Hindlimb muscle (tissue), 1 donor: ENCODE measurements at places on chromosomes 13 and 19.

DNA sequence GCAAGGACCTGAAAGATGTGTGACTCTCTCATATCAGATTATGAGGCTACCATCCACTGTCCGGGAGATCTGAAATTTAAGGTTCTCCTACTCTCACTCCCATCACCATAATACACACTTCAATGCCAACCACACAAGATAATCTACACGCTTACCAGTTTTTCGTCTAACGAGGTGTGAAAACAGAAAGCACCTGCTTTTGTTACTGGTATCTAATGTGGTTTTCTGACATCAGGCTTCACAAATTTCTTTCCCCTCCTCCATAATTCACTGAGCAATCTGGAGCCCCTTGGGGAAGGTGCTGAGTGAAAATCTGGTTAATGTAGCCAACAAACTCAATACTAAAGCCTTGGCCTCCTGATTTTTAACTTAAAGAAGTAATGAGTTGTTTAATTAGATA, 10.1 kb upstream of the LRCH1 start:
- no peak for DNase-seq

DNA sequence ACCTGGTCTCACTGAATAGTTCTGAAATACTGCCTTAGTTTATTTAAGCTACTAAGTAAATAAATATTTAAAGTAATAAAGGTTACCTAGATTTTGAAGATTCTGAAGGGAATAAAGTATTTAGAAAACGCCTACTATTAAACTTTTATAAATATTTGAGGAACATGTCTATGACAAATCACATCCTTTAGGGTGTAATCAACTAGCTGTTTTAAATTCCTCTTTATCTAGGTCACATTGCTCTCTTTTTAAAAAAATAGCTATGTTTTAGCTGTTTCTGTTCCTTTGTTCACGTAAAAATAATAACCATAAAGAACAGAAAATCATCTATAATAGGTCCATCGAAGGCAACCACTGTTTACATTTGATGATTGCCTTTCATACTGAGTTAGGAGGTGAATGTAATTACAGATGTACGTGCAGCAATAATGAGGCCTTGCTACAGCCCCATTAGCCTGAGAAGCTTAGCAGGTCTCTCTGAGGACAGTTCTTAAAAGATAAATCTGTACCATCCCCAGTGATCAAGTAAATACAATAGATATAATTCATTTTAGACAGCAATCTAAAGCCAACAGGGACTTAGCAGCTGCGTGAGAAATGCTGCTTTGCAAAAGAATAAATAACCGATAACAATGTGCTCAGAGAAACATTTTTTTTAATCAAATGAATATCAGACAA, 449.5 kb downstream of the LIG4 start:
- no peak for DNase-seq

- no peak for DNase-seq
These were observed 1531.7 kb upstream of the SPRY2 start for GRCh38 chr13:81872581-81872980.

DNA sequence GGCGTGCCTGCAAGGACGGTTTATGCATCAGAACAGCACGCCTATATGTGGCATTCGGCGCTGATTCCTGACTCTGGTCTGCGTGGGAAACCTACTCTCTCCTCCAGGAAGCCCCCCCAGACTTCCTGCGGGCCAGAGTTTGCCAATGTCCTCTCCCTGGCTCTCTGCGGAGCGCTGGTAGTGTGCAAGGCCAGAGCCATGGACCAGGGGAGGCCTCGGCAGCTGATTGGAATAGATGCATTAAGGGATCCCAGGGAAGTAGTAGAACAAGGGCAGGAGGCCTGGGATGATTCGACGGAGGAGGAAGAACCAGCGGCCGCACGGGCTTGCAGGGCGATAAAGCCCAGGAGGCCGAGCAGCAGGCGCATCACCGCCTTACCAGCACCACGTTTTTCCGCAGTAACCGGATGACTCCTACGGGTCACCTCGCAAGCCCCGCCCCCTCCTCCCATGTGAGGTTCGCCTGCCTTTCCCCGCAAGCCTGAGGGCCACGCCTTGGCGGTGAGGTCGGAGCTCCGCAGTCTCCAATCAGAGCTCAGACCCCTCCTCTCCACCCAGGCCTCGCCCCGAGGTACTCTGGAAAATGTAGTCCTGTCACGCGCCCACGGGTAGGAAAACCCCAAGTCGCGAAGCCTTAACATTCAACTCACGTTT, 5.0 kb downstream of the CLEC11A start:
- peak; percentile 70 for DNase-seq

DNA sequence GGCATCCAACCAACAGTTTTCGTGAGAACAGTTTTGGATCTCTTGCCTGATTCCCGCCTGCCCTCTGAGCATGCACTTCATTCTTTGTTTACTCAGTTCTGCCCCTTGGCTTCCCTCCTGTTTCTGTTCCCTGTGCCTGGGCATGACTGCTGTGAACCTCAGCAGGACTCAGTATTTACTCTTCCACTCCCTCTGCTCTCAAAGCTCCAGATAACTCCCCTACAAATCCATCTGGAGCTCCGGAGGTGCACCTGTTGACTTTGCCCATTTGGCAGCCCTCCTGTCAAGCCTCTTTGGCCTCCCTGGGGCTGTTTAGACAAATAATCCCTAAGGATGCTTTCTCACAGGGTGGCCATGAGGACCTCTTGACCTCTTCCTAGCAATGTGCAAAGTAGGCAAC, 34.2 kb upstream of the ARGLU1 start:
- DNase-seq = no peak

- DNase-seq = no peak
These were observed 19.8 kb downstream of the COL4A1 start for GRCh38 chr13:110286833-110287819.

DNA sequence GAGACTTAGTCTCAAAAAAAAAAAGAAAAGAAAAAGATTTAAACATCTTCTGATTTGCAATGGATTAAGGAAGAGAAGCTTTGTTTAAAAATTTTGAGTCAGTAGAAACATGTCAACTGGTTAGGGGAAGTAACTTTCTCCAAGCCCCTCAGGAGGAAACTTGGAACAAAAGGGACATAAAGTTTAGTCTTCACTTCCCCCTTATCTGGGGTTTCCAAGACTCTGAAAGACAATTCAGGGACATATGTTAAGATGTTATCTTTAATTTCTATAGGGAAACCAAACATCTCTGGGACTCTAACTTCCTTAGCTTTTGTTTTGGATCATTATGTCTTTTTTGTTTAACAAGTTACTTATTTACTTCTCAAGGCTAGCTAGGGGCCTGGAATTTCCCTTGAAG, 20.1 kb upstream of the MRI1 start:
- no peak for DNase-seq

- DNase-seq = peak; percentile 67
These were observed 12.6 kb downstream of the XRCC1 start for GRCh38 chr19:43562698-43563241.

- DNase-seq = peak; percentile 75
These were observed 190.9 kb upstream of the KLF12 start for GRCh38 chr13:74325106-74325505.

- DNase-seq = no peak
These were observed 31.8 kb downstream of the LCP1 start for GRCh38 chr13:46150134-46150693.

GRCh38 chr13:93736081-93736480, 509.5 kb downstream of the GPC6 start:
- DNase-seq = no peak

GRCh38 chr13:44904967-44905366, 84.3 kb downstream of the NUFIP1 start:
- peak; percentile 92 for DNase-seq
